Suprapubic skin (tissue), 4 donors: ENCODE measurements at places on chromosomes 5 and 9.

DNA sequence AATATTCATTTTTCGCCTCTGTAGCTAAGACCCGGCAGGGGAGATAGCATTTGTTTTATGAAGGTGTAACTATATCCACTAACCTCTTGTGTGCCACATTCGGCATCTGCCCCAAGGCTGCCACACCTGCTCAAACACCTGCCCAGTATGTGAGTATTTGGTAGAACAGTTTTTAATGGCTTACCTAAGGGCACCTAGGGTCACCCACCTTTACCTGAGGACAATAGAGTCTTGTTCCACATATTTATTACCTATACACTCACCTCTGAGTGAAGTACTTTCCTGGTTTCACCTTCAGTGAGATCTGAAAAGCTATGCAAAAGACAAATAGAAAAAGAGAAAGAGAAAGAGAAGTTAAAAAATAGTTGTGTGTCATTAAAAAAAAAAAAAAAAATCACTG lies 68.0 kb upstream of the PIP5K1B start:
- DNase-seq: no peak

- no peak for DNase-seq
Observed at GRCh38 chr5:143593723-143594122, 190.2 kb upstream of the NR3C1 start.

DNA sequence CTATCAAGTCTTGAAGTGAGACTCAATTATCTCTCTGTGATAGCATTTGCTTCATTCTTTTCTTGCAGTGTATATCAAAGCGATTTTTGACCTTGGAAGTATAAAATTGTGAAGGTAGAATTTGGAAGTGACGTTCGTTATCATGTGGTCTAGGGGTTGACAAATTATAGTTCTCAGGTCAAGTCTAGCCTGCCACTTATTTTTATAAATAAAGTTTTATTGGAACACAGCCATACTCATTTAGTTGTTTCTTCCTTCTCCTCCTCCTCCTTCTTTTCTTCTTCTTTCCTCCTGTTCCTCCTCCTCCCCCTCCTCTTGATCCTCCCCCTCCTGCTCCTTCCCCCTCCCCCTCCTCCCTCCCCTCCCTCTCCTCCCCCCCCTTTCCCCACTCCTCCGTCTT lies 38.0 kb downstream of the LRRTM2 start:
- DNase-seq: no peak

DNA sequence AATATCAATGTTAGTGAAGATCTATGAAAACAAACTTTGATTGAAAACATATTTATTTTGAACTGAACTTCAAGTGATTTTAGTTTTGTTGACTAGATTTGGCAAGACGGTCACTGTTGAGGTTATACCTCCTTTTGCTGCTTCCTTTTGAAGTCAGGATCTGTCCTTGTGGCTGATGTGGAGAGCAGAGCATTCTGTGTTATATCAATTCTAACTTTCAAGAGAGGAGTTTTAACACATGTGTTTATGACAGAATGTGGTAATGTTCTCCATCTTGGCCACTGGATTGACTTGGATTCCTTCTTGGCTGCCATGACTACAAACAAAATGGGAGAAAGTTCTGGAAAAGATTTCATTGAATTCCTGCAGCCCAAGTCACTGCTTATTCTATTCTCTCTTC lies 104.0 kb upstream of the ACTBL2 start:
- no peak for DNase-seq
